ENCODE measurements at places on chromosomes 7 and 10. TPM values are rescaled to one million over a fixed set of nuclear protein-coding genes. Genes with fewer than 3 reads are reported as not detected.
A peak's percentile ranks its signal among the peaks of the same experiment; 100 is the strongest.

DNA sequence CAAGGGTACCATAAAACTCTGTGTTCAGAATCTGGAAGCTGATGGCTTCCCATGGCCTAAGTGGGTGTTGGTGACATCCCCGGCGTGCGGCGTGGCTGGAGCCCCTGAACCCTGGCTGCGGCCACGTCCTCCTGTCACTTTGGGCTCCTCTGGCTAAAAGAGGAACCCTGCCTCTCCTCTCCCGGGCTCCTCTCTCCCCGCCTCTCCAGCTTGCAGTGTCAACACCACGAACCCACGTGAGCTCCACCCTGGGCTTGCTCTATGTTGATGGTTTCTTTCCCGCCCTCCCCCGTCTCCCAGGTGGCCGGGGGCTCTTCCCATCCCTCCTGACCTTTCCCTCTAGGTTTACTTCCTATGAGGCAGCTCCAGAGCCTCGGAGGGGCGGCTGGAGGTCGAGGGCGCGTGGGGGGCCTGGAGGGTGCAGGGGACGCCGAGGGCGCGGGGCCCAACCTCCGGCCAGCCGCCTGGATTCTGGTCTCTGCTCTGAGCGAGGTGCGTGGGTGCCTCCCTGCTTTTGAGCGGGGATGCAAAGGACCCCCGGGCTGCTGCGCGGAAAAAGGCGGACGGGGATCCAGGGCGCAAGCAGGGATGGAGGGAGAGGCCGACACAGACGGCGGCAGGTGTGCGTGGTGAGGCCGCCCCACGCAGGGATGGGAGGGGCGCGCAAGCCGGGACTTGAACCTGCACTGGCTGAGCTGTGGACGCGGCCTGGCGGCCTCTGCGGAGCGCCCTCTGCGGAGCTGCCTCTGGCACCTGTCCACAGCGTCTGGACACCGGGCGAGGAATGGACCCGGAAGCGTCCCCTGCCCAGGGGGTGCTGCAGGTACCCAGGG is 115.5 kb upstream of the DIP2C start:
- DNase-seq, result peak; percentile 38

Gene NPTX2
- total RNA-seq, result 0.38 TPM

DNA sequence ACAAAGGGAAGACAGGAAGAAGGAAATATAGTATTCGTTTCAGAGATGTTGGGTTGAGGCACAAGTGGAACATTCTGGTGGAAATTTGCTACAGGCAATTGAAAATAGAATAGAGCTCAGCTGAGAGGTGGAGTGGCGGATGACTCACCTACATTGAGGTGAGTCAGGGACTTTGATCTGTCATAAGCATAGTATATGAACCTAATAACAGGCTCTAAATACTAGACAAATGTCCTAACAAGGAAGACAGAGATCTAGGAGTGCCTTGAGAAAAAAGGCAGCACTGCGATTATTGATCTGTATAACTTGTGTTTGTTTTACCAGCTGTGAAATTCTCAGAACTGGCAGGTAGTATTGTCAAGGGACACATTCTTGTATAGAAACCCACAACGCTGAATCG is 907 bp upstream of the IFRD1 start:
- no peak for DNase-seq

DNA sequence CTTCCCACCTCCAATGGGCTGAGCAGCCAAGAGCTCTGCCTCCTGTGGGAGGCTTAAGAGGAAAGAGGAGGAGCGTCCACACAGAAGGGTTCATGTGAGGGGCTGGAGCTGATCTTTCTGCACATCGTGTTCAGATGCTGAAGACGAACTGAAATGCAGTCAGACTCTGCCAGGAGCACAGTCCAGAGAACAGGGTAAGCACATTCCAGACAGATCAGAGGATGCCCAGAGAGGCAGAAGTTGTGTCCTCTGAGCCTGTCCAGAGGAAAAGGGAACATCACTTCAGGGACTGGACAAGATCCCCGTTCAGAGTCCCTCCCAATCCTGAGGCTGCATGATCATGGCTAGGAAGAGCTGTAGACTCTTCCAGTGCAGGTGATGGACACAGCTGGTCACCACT is 72.9 kb downstream of the ITIH5 start:
- DNase-seq, result no peak

DNA sequence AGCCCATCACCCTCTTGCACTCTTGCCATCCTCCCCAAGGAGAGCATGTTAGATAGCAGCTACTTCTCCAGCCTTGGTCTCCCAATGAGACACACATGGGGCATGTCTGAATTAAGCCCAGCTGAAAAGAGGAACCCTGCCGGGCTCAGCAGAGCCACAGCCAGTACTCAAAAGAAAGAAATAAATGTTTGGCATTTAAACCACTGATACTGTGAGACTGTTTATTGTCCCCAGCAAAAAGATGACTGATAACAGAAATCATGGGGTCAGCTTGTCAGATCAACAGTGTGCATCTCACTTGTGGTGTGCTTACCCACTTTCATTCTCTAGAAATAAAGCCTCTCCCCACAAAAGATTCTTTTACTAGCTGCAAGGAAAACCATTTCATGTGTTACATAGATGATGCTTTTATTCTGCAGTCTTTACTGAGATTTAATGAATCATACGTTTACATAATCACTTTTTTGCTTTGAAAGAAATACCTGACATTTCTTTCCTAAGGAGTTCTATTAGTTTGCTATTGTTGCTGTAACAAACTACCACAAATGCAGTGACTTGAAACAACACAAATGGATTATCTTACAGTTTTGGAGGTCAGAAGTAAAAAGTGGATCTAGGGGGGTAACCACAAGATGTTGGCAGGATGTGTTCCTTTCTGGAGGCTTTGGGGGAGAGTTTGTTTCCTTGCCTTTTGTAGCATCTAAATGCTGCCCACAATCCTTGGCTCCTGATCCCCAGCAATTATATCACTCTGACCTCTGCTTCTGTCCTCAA is 20.9 kb downstream of the ANKRD7 start:
- no peak for DNase-seq

Gene SFTPD
- total RNA-seq, result 0.73 TPM

DNA sequence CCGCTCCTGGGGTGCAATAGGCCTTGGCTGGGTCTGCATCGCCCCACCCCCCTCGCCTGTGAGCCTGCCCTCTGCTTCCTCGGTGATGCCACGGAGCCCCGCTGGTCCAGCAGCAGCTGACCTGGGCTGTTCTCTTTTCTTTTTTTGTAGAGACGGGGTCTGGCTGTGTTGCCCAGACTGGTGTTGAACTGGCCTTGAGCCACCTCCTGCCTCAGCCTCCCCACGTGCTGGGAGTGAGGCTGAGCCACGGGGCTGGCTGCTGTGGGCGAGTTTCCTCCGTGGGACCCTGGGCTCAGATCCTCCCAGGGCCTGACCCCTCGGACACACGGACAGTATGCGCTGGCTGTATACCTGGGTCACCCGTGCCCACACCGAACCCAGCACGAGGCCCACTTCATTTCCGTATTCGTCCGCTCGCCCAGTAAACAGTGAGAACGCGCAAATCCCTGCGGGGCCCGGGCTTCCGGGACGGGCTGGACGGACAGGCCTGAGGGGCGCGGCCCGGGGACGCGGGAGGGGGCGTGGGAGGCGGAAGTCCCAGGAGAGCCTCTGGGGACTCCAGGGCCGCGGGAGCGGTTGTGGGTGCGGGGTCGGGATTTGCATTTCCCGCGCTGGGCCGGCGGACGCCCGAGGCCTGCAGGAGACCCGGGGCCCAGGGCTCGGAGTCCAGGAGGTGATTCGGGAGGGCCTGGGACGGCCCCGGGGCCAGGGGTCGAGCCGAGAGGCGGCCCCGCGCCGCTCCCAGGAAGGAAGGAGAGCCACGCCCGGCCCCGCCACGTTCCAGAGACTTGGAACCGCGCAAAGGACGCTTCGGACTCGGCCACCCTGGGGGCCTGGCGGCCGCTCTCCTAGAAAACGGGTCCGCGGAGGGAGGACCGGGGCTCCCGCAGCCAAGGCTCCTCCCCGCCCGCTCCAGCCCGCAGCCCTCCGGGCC is 57.7 kb upstream of the DNAJB6 start:
- no peak for DNase-seq

DNA sequence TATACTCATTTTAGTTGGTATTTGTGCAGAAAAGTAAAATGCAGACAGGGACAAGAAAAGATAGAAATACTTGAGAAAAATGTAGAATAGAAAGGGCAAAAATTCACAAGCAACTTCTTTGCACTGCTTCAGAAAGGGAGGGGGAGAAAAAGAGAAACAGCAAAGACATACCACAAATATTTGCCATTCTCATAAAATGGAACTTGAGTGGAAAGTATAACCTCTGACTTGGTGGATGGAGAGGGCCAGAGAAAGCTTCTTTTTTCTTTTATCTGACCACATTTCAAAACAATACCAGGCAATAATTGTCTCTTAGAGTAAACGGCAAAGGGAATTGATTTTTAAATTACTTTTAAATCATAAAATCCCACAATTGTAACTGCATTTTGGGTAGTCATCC is 35.8 kb upstream of the TRUB1 start:
- DNase-seq, result no peak

DNA sequence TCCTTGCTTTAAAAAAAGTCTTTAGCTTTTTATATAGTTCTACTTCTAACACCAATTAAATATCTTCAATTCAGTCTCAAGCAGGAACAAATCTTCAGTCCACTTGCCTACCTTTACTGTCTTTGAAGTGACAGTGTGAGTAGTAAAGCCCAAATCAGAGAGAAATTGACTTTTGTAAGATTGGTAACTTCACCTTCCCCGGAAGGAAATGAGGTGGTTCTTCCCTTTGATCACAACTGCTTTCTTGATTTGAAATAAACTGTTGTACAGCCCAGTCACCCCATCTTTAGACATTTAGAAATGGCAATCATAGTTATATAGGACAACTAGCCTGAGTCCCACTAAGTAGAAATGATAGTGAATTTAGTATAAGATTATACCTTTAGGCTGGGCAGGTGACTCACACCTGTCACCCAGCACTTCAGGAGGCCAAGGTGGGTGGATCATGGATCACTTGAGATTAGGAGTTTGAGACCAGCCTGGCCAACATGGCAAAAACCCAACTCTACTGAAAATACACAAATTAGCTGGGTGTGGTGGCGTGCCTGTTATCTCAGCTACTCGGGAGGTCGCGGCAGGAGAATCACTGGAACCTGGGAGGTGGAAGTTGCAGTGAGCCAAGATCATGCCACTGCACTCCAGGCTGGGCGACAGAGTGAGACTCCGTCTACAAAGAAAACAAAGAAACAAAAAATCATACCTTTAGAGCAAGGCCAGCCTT is 4.7 kb downstream of the FAS start:
- no peak for DNase-seq

Gene SERPINE1
- 27.5 TPM for total RNA-seq

Gene UBE2H
- 33.8 TPM for total RNA-seq
